ENCODE measurements at places on chromosomes 2 and 18.

- no peak for DNase-seq
These were observed 7.0 kb downstream of the SLC14A1 start for GRCh38 chr18:45730832-45731575.

- DNase-seq, result no peak
These were observed 308.0 kb upstream of the STON1 start for GRCh38 chr2:48221846-48222516.

DNA sequence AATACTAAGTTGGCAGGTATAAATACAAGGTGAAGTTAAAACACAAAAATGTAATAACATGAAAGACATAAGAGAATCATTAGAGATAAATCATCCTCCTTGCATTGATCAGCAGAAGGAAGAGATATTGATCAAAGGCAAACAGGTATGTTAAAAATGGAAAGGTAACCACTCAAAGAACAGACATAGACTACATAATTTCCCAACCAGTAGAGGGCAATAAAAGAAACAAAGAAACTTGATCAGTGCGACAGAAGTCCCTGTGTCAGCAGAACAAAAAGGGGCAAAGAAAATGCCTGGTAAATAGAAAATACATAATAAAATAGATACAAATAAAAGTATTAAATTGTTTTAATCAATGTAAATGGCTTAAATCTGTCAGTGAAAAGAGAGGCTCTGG, 53.6 kb downstream of the FAM228A start:
- no peak for DNase-seq

GRCh38 chr2:199018826-199019225, 438.9 kb downstream of the SATB2 start:
- DNase-seq, result no peak

DNA sequence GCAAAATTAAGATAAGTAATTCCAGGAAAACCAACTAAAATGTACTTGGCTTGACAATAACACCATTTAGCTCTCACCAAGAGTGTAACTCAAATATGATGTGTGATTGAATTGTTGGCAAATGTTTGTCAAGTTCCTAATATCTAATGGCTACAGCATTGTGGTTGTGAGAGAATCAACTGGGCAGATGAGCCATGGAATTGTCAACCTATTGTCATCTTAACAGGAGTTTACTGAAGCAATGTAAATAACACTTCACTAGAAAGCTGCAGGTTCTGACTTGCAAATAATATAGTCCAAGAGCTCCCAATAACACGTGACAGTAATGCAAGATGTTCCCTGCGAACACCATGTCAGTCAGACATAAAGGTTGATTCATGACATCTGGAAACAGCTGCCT, 495.2 kb upstream of the MEIS1 start:
- DNase-seq, result no peak

DNA sequence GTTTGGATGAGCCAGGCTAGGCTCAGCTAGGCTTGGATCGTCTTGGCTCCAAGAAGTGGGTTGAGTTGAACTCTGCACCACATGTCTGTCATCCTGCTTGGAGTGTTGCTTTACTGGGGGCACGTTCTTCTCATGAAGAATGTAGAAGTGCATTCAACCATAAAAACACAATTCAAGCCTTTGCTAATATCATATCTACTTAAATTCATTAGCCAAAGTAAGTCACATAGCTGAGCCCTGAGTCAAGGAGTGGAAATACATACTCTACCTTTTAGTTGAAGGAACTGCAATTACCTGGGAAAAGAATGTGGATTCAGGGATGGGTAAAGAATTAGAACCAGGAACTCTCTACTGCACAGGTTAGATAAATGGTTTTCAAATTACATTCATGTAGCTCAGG, 360.4 kb upstream of the KCNH7 start:
- no peak for DNase-seq

DNA sequence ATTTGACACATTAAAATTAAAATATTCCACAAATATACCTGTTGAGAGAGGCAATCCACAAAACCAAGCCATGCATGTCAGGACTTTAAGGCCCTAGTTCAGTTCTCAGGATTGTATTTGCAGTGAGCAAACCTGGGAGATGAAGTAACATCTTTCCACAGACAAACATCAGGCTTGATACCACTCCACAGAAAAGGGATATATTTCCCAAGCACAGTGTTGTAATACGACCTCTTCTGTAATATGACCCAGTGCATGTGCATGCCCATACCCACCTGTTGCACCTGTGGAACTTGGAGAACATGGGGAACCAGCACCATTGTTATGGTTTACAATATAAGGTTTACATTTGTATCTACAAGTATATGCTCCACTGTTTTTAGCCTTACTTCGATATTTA, 184.0 kb downstream of the PDE11A start:
- no peak for DNase-seq

Measured in effector CD4-positive, alpha-beta T cell (primary cell).